A549 treated with dexamethasone at 1 μM for 4 hours (cell line): ENCODE measurements at places on chromosomes 12 and 14. TPM values are rescaled to one million over a fixed set of nuclear protein-coding genes. Genes with fewer than 3 reads are reported as not detected.

The AJUBA gene
- total RNA-seq, result 28.8 to 36.7 TPM (median 33.7 TPM) in 5 replicates

The DDX55 gene
- total RNA-seq, result 27.0 to 31.2 TPM (median 30.8 TPM) in 5 replicates

The HVCN1 gene
- 0.45 to 0.83 TPM (median 0.62 TPM) in 5 replicates for total RNA-seq

The MMP19 gene
- total RNA-seq, result 0.29 to 0.45 TPM (median 0.32 TPM) in 5 replicates

The SERPINA3 gene
- total RNA-seq, result 10.4 to 14.2 TPM (median 12.6 TPM) in 5 replicates

The NFE2 gene
- total RNA-seq, result 0.07 TPM in 1 of 5 replicates, not detected in the others

The KRT3 gene
- total RNA-seq, result 0.05 to 0.06 TPM (median 0.05 TPM) in 3 of 5 replicates, not detected in the others

The SERPINA12 gene
- total RNA-seq, result 0.06 TPM in 1 of 5 replicates, not detected in the others

The PRKAB1 gene
- total RNA-seq, result 32.5 to 35.6 TPM (median 33.8 TPM) in 5 replicates

The MANSC1 gene
- 3.5 to 4.8 TPM (median 4.4 TPM) in 5 replicates for total RNA-seq

The USP15 gene
- total RNA-seq, result 27.6 to 37.3 TPM (median 31.6 TPM) in 5 replicates

The CCDC60 gene
- not detected in 5 replicates for total RNA-seq

The TMEM253 gene
- total RNA-seq, result 0.90 to 1.1 TPM (median 0.96 TPM) in 5 replicates

The UNC119B gene
- 23.4 to 28.0 TPM (median 27.0 TPM) in 5 replicates for total RNA-seq

The CHGA gene
- 1.4 to 3.0 TPM (median 1.6 TPM) in 5 replicates for total RNA-seq

The GPR84 gene
- total RNA-seq, result 0.05 to 0.13 TPM (median 0.09 TPM) in 3 of 5 replicates, not detected in the others

The SERPINA9 gene
- total RNA-seq, result not detected in 5 replicates

The SCNN1A gene
- 16.8 to 31.6 TPM (median 27.9 TPM) in 5 replicates for total RNA-seq

The ISM2 gene
- total RNA-seq, result 0.34 to 0.43 TPM (median 0.39 TPM) in 5 replicates

The RASSF8 gene
- total RNA-seq, result 6.9 to 15.2 TPM (median 13.1 TPM) in 5 replicates

The SNRPF gene
- 103 to 197 TPM (median 114 TPM) in 5 replicates for total RNA-seq

The TMEM116 gene
- 5.9 to 7.2 TPM (median 6.4 TPM) in 5 replicates for total RNA-seq

The LRRK2 gene
- 1.1 to 1.9 TPM (median 1.3 TPM) in 5 replicates for total RNA-seq

The SAMD15 gene
- 1.7 to 2.6 TPM (median 2.2 TPM) in 5 replicates for total RNA-seq

The KTN1 gene
- 102 to 131 TPM (median 116 TPM) in 5 replicates for total RNA-seq

The SLC6A13 gene
- total RNA-seq, result 0.16 to 0.47 TPM (median 0.24 TPM) in 5 replicates

The OR6C4 gene
- not detected in 5 replicates for total RNA-seq

The DNAH10 gene
- 0.18 to 0.38 TPM (median 0.29 TPM) in 5 replicates for total RNA-seq

The KRT5 gene
- 0.46 to 1.5 TPM (median 0.70 TPM) in 5 replicates for total RNA-seq

The AQP2 gene
- not detected in 5 replicates for total RNA-seq

The ARG2 gene
- 1.4 to 2.3 TPM (median 1.8 TPM) in 5 replicates for total RNA-seq

The APOF gene
- total RNA-seq, result not detected in 5 replicates

The NR4A1 gene
- total RNA-seq, result 32.8 to 50.4 TPM (median 39.5 TPM) in 5 replicates

The RDH12 gene
- 0.08 to 0.11 TPM in 2 of 5 replicates, not detected in the others for total RNA-seq

The KCNC2 gene
- not detected in 5 replicates for total RNA-seq

The SLCO1B1 gene
- 0.38 to 0.64 TPM (median 0.39 TPM) in 5 replicates for total RNA-seq

The KRT71 gene
- 0.06 TPM in 1 of 5 replicates, not detected in the others for total RNA-seq
